Stimulated activated naive CD4-positive, alpha-beta T cell treated with Interleukin-2 at 50 U/mL for 16 hours (primary cell): ENCODE measurements at places on chromosomes 6 and 20.

- DNase-seq, result no peak
These were observed 70.3 kb downstream of the TMEM242 start for GRCh38 chr6:157253017-157253416.

- no peak for DNase-seq
These were observed 18.1 kb downstream of the ELMO2 start for GRCh38 chr20:46388201-46388836.

DNA sequence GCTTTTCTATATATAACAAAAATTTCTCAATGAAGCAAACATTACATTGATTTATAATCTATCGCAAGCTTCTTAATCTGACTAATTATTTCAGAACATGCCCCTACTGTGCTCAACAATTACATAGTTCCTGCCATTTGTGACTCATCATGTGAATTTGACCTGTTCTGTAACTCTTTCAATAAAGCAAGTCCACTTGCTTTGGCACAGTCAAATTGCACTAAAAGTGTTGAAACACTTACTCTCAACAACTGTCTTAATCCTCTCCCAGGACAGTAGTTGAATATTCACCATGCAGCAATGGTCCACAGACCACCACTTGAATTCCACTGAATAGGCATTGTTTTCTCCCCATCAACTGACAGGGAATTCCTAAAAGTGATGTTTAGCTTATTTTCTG, 67.7 kb upstream of the SPTLC3 start:
- DNase-seq, result no peak

DNA sequence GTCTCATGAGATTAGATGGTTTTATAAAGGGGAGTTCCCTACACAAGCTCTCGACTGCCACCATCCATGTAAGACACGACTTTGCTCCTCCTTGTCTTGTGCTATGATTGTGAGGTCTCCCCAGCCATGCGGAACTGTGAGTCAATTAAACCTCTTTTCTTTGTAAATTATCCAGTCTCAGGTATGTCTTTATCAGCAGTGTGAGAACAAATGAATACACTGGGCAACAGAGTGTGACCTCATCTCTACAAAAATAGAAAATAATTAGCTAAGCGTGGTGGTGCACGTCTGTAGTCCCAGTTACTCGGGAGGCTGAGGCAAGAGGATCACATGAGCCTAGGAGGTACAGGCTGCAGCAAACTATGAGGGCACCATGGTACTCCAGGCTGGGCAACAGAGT, 51.3 kb downstream of the MDN1 start:
- no peak for DNase-seq

GRCh38 chr6:2488578-2488977, 243.2 kb upstream of the GMDS start:
- no peak for DNase-seq

- no peak for DNase-seq
These were observed 172.6 kb downstream of the BMP2 start for GRCh38 chr20:6940048-6940447.

- DNase-seq, result no peak
These were observed 8.0 kb upstream of the KCNK16 start for GRCh38 chr6:39330476-39330875.

GRCh38 chr6:56255349-56255748, 8.0 kb upstream of the COL21A1 start:
- no peak for DNase-seq
